ENCODE measurements at places on chromosomes 2 and 18.

DNA sequence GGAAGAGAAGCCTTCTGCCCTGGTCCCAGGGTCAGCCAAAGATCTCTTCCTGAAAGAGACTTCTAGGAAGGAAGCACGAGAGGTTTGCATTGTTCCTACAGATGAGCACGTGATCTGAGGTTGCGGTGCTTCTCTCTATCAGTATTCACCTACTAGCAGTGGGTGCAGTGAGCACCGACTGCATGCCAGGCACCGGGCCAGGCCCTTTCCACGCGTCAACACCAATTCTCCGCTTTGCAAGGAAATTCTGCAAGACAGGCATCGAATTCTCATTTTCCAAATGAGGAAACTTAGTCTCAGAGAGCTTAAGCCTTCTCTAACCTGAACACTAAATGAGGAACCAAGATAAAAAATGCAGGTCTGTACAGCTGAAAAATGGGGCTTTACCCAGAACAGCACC lies 151.5 kb upstream of the MYCN start:
- DNase-seq, result no peak

DNA sequence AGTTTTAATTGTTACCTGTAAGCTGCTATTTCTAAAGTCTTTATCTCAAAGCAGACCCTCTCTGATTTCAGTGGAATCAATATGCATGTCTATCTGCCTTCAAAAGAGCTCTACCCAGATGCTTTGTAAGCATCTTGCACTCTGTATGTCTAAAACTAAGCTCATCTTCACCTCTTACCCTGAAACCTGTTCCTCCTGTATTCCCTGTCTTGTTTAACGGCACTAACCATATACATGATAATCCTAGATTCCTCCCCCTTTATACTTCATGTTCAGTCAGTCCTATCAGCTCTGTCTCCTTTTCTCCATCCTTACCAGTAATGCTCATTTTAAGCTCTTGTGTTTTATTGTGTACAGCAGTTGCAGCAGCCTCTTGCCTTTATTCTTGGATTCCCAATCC lies 12.8 kb downstream of the ZC3H15 start:
- DNase-seq, result no peak

- peak; percentile 45 for DNase-seq
These were observed 78.9 kb downstream of the CD8B2 start for GRCh38 chr2:106566050-106566449.

GRCh38 chr2:152552888-152553287 lies 164.4 kb downstream of the PRPF40A start:
- DNase-seq, result no peak

DNA sequence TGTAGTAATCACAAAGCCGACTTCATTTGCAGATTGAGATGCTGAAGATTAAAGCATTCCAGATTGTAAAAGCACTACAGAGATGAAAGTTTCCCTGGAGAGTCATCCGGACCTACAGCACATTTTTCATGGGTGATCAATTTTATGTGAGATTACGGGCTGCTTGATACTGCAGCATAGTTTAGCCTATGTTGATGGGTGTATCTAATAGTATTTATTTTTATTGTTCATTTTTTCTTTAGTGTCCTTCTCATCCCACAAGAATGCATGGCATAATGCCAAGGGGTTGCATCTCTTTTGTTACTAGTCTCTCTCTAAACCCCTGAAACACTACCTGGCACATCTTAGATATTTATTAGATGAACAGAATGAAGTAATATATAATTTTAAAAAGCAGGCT lies 240.4 kb downstream of the MBD2 start:
- no peak for DNase-seq

- no peak for DNase-seq
These were observed 83.8 kb upstream of the TMEM17 start for GRCh38 chr2:62589691-62590356.
